ENCODE measurements at places on chromosomes 4 and X. TPM values are rescaled to one million over a fixed set of nuclear protein-coding genes. Genes with fewer than 3 reads are reported as not detected.

Gene SFRP2
- total RNA-seq: not detected

Gene EXOC1L
- total RNA-seq: not detected

Gene PRRG1
- total RNA-seq: not detected

Gene PPP4R3C
- not detected for total RNA-seq

Gene CT45A10
- not detected for total RNA-seq

Gene P2RY8
- 139 TPM for total RNA-seq

Data from CD4-positive, alpha-beta T cell (primary cell).